ENCODE measurements at places on chromosomes 12 and 14.

DNA sequence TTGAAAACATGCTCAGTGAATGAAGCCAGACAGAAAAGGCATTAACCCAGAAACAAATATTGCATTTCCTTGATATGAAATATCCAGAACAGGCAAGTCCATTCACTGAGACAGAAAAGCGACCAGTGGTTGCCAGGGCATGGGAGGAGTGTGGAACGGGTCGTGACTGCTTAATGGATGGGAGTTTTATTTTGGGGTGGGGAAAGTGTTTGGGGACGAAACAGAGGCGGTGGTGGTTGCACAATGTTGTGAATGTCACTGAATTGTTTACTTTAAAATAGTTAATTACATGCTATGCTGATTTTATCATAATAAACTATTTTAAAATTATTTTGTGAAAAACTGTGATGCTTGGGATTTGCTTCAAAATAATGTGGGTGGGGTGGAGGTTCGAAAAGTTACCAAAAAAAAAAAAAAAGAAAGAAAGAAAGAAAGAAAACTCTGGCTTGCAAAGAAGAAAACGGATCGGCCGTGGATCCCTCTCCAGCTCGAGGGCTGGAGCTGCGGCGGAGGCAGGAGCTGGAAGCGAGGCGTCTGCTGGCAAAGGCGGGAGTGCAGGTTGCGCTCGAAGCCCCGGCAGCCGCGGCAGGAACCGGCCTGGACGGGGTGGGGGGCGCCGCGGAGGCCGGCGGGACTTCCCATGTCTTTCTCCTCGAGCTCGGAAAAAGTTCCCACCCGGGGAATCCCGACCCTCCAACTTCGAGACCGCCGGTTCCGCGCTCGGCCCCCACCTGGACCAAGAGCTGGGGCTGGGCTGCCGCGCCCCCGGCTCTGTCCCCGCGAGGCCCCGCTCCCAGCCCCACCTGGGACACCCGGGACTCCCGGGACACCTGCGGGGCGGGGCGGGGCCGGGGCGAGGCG is 524 bp upstream of the P2RX2 start:
- no peak for DNase-seq

DNA sequence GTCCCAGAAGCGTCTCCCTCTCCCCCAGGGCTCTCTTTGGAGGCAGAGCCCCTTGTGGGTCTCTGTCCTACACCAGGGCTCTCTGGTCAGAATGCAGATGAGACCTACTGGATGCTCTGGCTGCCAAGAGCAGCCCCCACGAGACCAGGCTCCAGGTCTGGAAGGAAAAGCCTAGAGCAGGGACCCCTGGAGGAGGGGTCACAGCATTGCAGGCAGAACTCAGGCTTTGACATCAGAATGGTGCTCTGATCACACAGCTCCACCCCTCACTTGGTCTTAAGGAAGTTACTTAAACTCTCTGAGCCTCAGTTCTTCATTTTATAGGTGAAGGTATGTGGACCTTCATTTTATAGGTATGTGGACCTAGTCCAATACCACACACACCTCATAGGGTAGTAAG is 83.1 kb downstream of the ARL6IP4 start:
- peak; percentile 58 for DNase-seq

DNA sequence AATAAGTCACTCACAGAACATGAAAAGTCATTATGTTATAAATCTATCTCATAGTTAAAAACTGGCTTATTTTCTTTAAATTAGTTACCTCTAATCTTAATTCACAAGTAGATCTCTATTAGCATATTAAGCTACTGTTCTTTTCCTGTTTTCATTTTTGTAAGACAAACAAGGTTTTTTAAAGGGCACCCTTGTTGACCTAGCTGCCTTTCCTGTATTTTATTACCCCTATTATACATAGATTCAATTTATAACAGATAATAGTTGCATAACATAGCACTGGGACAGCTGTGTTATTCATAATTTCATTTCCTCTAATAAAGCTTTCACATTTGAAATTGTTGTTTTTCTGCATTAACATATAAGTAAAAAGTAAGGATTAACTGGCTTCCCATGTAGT is 1500.7 kb upstream of the FLRT2 start:
- no peak for DNase-seq

DNA sequence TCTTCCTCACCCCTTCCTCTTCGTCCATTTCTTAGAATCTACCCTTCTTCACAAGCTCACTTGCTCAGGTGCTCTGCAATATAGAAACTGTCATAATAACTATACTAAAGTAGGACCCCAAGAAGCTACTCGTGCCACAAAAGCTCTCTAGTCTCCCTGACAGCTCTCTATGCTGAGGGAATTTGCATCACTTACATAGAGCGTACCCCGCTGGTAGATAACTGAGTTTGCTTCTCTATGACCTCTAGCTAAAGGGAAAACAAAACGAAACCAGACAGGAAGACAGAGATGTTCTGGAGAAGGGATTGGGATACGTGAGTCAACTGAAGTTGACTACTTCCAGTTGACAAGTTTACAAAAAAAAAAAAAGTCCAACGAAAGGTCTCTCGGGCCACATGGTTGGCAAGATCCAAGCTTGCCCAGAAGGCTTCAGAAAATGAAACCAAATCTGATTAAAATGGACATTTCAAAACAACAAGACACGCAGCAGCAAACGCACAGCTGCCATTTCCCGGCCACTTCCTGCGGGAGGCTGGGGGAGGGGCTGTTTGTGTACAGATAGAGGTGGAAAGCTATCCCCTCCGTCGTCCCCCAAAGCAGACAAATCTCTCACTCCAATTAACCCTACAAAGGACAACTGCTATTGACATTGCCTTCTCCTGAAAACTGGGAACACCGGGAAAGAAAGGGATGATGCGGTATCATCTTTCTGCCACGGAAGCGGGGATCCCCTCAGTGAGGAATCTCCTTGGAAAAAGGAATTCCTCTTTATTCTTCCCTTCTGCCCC is 1.3 kb downstream of the BAZ2A start:
- DNase-seq = peak; percentile 74

DNA sequence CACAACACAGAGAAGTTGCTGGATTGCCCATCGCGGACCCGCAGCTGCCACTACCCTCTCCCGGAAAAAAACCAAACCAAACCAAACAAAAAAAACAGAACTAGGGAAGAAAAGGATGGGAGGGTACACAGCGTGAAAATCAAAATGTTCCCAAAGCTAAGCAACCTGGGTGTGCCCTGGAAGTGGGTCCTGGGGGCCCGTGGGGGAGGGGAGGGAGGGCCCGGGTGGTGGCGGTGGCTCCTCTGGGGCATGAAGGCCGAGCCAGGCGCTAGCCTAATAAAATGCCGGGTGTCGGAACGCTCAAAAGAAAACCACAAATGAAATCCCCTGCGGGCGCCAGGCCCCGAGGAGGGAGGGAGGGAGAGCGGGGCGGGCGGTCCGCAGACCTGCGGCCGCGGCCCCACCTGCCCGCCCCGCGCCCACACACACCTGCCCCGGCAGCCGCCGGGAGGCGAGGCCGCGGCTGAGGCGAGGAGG is 787 bp downstream of the HECTD4 start:
- peak; percentile 46 for DNase-seq

- peak; percentile 50 for DNase-seq
Measured at GRCh38 chr14:55699131-55700057, 119.4 kb downstream of the KTN1 start.

DNA sequence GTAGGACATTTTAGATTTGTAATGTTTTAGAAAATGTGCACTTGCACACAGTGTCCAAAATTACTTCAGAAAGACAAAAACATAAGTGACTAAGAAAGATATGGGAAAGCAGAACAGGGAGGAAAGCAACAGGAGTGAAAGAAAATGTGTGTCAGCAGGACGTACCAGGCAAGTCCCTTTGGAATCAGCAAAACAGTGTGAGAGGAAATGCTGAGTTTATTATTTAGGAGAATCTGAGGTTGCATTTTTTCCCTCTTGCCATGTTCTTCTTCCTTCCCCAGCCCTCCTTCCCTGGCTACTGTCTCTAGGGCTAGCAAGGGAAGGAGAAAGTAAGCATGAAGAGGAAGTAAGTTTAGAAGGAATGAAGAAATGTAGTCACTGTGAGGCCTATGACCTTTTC is 67.7 kb upstream of the CD163 start:
- DNase-seq = no peak

DNA sequence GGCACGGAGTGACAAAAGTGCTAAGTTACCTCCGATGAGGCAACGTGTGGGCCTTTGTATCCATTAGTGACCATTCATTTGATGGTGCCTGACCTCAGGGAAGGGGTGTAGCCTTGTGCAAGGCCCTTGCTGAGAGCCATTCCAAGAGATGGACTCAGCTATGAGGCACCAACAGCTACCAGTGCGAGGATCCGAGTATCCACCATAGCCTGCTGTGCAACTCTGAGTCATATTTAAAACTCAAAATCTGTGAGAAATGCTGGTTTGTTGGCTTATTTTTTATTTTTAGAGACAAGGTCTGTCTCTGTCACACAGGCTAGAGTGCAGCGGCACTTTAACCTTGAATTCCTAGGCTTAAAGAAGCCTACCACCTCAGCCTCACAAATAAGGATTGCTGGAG is 25.1 kb upstream of the WNK1 start:
- DNase-seq = peak; percentile 52

DNA sequence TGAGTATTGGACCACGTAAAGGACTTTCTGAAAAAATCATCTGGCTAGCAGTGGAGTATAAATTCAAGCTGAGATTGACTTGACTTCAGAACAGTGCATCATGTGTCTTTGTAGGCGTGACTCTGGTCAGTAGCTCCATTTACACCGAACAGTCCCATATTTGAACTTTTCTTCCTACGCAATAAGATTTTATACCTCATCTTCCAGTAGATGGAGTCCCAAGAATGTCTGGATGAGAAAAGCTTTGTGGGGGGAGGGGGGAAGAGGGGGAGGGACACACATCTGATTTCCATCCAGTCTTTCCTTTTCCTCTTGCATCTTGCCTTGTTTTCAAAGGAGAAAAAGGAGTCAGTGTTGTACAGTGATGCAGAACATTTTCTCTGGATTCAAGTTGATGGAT is 241.0 kb downstream of the EMP1 start:
- DNase-seq = no peak

DNA sequence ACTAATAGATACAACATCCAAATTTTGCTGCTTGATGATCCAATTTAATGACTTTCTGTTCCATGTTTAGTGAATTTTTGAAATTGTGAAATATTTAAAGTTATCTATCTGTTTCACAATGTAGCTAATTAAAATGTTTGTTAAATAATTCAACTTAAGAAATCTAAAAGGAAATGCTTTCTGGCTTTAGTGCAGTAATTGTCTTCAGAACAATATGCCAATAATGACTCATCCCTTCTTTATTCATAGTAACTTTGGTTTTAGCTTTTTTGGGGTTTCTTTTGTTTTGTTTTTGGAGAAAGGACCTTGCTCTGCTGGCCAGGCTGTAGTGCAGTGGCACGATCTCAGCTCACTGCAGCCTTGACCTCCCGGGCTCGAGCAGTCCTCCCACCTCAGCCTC is 479.2 kb upstream of the RGS6 start:
- peak; percentile 30 for DNase-seq

GRCh38 chr12:18045446-18045992 is 44.5 kb downstream of the RERGL start:
- no peak for DNase-seq

DNA sequence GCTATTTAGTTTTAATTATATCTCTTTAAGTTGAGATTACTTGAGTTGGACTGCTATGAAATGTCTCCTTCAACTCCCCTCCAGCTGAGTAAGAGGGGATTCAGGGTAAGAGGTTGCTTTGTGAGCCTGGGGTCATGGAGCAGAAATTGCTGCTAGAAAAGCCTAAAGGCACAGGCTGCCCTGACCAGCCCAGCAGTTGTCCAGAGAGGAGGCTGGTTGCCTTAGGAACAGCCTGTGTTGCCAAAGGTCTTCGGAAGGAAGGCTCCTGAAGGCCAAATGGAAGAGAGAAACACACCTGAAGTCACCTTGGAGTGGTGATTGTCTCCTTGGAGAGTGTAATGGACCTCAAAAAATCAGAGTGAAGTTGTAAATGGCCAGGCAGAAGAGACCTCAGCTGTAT is 235.5 kb upstream of the PDE3A start:
- no peak for DNase-seq

Measured in ELR (cell line).